ENCODE measurements at places on chromosomes 11 and 22. TPM values are rescaled to one million over a fixed set of nuclear protein-coding genes. Genes with fewer than 3 reads are reported as not detected.
A peak's percentile ranks its signal among the peaks of the same experiment; 100 is the strongest.

NLRP10 gene
- not detected for total RNA-seq

DNA sequence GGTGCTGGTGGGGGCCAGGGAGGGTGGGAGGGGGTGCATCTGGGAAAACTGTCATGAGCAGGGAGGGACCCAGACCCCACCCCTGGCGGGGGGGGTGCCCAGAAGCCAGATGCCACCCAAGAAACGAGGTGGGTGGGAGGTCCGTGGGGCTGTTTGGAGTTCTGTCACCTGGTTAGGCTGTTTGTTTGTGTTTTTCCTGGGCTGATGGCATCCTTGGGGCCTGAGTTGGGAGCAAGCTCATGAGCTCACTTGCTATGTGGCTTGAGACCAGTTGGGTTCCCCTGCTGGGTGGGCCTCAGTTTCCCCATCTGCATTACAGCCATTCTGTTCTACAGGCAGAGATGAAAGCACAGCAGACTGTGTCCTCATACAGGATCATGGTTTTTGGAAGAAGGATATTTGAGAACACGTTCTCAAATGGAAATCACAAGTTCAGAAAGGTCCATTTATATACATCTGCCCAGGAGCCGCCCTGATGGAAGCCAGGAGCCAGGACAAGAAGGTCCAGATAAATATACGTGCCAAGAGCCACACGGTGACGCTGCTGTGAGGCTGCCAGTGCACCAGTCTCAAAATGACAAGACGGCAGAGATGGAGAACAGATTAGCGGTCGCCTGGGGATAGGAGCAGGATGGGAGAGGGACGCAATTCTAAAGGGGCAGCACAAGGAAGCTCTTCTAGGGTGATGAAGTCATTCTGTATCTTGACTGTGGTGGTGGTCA is 312.9 kb downstream of the MN1 start:
- H3K27me3 ChIP-seq, result no peaks in the 10 kb centered on the region
- no peaks in the 10 kb centered on the region for H3K4me1 ChIP-seq
- H3K4me3 ChIP-seq, result no peak overlapping the region
- no peaks in the 10 kb centered on the region for H3K36me3 ChIP-seq

- no peak for DNase-seq
- no peak overlapping the region for H3K27ac ChIP-seq
- no peaks in the 10 kb centered on the region for H3K27me3 ChIP-seq
- no peak overlapping the region for H3K4me3 ChIP-seq
Observed at GRCh38 chr11:127737499-127737898, 736.9 kb upstream of the KIRREL3 start.

NDUFS8 gene
- total RNA-seq, result 140 TPM

GRCh38 chr22:46797355-46797754 is 34.9 kb downstream of the TBC1D22A start:
- peaks cover 10% of the 10 kb centered on the region for H3K4me1 ChIP-seq
- peaks cover 34% of the 10 kb centered on the region for H3K36me3 ChIP-seq
- no peak overlapping the region for H3K27ac ChIP-seq
- no peak overlapping the region for H3K4me3 ChIP-seq

DNA sequence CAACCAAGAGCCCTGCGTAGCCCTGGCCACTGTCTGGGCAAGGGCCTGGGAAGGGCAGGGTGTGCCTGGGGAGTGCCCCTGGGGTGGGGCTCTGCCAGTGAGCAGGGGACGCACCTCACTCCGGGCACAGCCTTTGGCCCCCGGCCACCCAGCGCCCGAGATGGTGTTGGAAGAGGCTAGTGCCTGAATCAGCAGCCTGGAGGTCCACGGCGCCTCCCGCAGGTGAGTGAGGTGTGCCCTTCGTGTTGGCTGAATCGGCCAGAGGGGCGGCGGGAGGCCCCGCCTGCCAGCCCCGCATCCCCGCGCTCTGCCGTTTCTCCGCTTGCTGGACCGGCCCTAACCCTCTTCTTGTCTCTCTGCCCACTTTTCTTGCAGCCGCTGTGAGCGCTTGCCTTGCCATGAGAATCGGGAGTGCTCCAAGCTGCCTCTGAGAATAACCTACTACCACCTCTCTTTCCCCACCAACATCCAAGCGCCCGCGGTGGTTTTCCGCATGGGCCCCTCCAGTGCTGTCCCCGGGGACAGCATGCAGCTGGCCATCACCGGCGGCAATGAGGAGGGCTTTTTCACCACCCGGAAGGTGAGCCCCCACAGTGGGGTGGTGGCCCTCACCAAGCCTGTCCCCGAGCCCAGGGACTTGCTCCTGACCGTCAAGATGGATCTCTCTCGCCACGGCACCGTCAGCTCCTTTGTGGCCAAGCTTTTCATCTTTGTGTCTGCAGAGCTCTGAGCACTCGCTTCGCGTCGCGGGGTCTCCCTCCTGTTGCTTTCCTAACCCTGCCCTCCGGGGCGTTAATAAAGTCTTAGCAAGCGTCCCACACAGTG is 60.1 kb downstream of the FBLN1 start:
- no peak overlapping the region for H3K27ac ChIP-seq
- no peak for DNase-seq
- H3K4me3 ChIP-seq, result no peak overlapping the region
- no peaks in the 10 kb centered on the region for H3K36me3 ChIP-seq

DNA sequence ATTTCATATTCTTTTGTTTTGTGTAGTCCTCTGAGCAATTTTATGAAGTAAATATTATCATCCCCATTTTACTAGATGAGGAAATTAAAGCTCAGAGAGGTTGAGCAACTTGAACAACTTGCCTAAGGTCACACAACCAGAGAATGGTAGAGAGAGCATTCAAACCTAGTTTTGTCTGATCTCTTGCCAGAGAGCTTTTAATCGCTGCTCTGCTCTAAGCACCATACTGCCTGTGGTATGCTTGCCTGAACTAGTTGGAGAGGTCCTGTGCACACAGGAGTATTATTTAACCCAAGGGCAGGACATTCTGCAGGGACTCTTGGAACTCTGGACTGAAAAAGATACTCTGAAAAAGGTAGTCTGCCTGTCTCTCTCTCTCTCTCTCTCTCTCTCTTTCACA is 38.5 kb downstream of the TRAF6 start:
- H3K27ac ChIP-seq, result no peak overlapping the region
- no peaks in the 10 kb centered on the region for H3K27me3 ChIP-seq
- H3K4me1 ChIP-seq, result no peaks in the 10 kb centered on the region

SLC37A2 gene
- 2.0 TPM for total RNA-seq

GRCh38 chr11:7592711-7593110 is 78.9 kb downstream of the PPFIBP2 start:
- no peak overlapping the region for H3K27ac ChIP-seq
- DNase-seq, result no peak
- no peak overlapping the region for H3K4me3 ChIP-seq
- no peaks in the 10 kb centered on the region for H3K27me3 ChIP-seq
- H3K4me1 ChIP-seq, result peaks cover 5% of the 10 kb centered on the region

DNA sequence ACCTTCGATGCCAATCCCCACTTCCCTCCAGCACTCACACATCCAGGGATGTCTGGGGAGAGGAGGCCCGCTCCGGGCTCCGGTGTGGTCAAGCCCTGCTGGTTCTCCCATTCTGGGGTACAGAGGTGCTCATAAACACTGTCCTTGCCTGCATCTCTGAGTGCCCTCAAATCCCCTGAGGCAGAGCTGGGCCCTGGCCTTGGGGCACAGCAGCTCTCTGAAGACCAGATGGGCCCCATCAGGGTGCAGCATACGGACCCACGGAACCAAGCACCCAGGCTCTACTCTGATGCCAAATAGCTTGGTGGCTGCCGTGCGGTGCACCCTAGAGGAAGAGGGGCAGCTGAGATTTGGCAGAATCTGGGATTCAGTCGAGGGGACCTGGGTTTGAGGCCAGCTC is 35.7 kb upstream of the NNMT start:
- no peaks in the 10 kb centered on the region for H3K36me3 ChIP-seq
- no peak overlapping the region for H3K4me3 ChIP-seq
- H3K4me1 ChIP-seq, result no peaks in the 10 kb centered on the region
- H3K27me3 ChIP-seq, result no peaks in the 10 kb centered on the region
- DNase-seq, result no peak

GRCh38 chr22:26589845-26590736 is at the start of gene TPST2:
Gene TPST2 (minus strand): TSS chr22:26590132. CDS start chr22:26541630, 48,502 bp downstream.
- no peaks in the 10 kb centered on the region for H3K27me3 ChIP-seq
- H3K4me3 ChIP-seq, result peak within 1 kb of the TSS; percentile 83
- peaks cover 69% of the 10 kb centered on the region for H3K4me1 ChIP-seq
- H3K36me3 ChIP-seq, result no peaks in the 10 kb centered on the region

- no peaks in the 10 kb centered on the region for H3K36me3 ChIP-seq
- H3K27me3 ChIP-seq, result no peaks in the 10 kb centered on the region
- peak overlapping the region; percentile 38 for H3K4me3 ChIP-seq
- H3K4me1 ChIP-seq, result peaks cover 47% of the 10 kb centered on the region
Observed at GRCh38 chr22:36455571-36456463, 25.6 kb downstream of the TXN2 start.

DNA sequence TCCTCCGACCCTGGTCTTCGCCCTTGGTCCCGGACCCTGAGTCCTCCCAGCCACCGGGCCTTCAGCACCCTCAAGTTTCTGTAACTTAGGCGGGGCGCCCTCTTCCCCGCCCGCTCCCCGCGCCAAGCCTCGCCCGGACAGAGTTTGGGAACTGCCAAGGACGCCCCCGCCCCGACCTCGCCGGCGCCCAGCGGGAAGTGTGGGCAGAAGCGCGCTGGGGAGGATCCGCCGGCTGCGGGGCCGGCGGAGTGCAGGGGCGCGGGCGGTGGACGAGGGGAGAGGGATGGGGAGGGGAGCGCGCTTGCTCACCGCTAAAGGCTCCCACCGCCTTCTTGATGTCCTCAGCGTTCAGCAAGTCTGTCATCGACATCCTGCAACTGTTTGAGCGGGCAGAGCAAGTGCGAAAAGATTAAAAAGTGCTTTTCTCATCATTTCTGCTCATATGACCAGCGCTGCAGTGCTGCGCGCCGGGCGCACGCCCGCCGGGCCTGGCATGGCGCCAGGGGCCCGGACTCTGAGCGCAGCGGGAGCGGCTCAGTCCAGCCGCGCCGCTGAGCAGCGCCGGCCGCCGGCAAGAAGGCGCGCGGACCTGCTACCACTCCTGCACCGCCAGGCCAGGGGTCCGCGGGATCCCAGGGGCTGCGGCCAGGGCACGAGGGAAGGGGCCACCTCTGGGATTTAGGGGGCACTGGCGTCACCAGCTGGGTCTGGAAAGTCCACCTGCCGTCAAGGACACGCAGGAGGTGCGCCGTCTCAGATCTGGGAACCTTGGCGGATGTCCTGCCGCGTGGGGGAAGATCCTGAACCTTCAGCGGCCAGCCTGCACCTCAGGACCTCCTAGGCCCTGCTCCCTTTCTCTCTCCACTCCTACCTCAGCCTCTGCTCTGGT is at the start of gene PVALB:
TSS of gene PVALB (minus strand) at position 400 of the 889 bp plus-strand sequence. CDS start at position 370, 30 bp downstream.
- no peak within 1 kb of the TSS for H3K4me3 ChIP-seq
- H3K27ac ChIP-seq, result no peak within 1 kb of the TSS
- no peaks in the 10 kb centered on the region for H3K36me3 ChIP-seq
